Activated CD4-positive, alpha-beta memory T cell treated with anti-CD3 and anti-CD28 coated beads, Interleukin-2, amount 10 ng/mL, durations not matched to agents 7 days and 5 days (primary cell): ENCODE measurements at places on chromosomes 2 and 18. TPM values are rescaled to one million over a fixed set of nuclear protein-coding genes. Genes with fewer than 3 reads are reported as not detected.

DNA sequence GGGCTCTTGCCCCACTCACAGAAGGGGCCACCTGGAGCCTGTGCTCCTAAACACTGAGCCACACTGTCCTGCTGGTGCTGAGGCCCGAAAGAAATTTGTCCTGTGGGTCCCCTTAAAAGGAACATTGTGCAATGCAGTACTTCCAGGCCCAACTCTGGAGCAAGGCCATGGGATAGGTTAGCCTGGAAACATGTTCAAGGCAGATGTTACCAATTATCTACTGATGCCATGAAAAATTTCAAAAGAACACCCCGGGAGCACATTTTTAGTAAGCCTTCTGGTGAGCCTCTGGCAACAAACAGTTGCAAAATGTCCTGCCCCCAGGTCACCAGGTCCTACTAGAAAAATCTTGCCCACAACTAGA, 12.3 kb upstream of the PTMA start:
- H3K27ac ChIP-seq = no peak overlapping the region
- no peaks in the 10 kb centered on the region for H3K36me3 ChIP-seq
- no peak for DNase-seq
- no peak overlapping the region for H3K4me3 ChIP-seq

- H3K4me3 ChIP-seq = no peak overlapping the region
- no peak for DNase-seq
- peaks cover 58% of the 10 kb centered on the region for H3K27me3 ChIP-seq
- peaks cover 3% of the 10 kb centered on the region for H3K4me1 ChIP-seq
- H3K36me3 ChIP-seq = no peaks in the 10 kb centered on the region
- H3K27ac ChIP-seq = no peak overlapping the region
Measured at GRCh38 chr2:42044939-42045338, 2.9 kb upstream of the PKDCC start.

GNAL gene
- 0.25 TPM for total RNA-seq

- H3K4me3 ChIP-seq = no peak overlapping the region
- no peaks in the 10 kb centered on the region for H3K4me1 ChIP-seq
- H3K36me3 ChIP-seq = no peaks in the 10 kb centered on the region
- DNase-seq = no peak
Measured at GRCh38 chr2:149860276-149860921, 272.8 kb upstream of the MMADHC start.

DNA sequence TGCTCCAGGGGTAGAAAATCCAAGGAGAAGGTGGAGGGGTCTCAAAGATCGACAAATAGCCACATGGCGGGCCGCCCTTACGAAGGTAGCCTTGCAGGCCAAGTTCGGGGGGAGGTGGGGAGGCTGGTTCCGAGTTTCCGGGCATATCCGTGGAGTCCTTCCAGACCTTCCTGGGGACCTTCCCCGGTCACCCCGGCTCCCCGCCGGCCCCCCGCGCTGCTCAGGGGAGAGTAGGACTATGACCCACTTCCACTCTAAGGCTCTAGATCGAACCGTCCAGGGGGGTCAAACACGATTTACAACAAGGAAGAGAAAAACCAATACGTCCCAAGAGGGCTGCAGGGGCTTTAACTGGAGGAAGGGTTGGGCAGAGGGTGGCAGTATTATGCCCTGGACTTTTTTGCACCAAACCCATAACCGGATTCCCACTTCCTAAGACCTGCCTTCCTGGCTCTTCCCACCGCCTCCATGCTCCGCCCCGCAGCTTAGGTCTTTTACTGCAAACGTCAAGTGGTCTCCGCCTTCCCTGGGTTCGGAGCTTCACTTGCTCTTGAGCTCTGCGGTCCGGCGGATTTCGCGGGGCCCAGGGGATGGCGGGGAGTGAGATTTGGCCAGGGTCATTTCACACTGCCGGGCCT, 779 bp upstream of the LYPD6 start:
- H3K4me3 ChIP-seq = no peak overlapping the region
- no peak overlapping the region for H3K27ac ChIP-seq
- H3K4me1 ChIP-seq = peaks cover 6% of the 10 kb centered on the region
- H3K27me3 ChIP-seq = peaks cover 54% of the 10 kb centered on the region
- no peak for DNase-seq

GRCh38 chr2:26170795-26171194, 2.1 kb upstream of the GAREM2 start:
- H3K27me3 ChIP-seq = peaks cover 40% of the 10 kb centered on the region
- no peak overlapping the region for H3K4me3 ChIP-seq
- DNase-seq = no peak
- H3K4me1 ChIP-seq = peaks cover 14% of the 10 kb centered on the region
- peaks cover 3% of the 10 kb centered on the region for H3K36me3 ChIP-seq
- H3K27ac ChIP-seq = no peak overlapping the region

DNA sequence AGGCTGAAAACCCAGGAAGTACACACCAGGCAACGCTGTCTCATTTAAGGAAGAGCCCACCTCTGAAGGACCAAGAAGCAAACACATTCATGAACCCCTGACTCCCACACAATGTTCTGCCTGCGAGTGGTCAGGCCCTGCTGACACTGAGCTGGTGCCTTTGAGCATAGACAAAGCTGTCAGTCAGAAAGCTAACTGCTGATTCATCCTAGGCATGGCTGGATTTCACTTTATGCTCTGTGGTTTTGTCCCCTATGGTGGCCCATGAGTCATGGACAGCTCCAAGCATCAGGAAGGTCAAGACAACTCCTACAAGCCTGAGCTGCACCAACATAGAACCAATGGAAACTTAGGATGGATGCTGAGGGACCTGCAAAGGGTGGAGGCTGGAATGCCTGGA, 78.9 kb downstream of the UXS1 start:
- no peaks in the 10 kb centered on the region for H3K27me3 ChIP-seq
- no peak for DNase-seq
- no peak overlapping the region for H3K4me3 ChIP-seq

DNA sequence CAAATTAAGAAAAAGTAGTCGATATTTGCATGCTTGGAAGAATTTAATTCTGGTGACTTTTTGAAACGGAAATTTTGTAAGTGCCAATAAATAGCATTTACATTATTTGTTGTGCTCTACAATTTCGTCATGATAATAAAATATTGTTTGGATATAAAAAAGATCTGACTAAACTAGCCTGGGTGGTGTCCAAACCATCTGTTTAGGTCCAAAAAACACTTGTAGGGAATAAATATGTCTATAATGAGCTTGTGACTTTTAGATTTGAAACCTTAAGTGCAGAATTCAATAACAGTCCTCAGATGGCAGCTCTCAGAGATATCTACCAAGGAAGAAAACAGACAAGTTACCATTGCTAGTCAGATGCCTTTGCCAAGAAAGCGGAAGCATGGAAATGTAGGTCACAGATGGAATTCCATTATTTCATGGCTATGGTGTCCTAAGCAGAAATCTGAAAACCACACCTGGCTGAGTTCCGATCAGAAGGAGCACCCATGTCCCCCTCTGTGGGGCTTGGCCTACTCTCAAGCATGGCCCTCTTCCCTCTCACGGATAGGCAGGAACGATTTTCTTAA, 731.1 kb downstream of the RNF144A start:
- peaks cover 14% of the 10 kb centered on the region for H3K4me1 ChIP-seq
- peaks cover 15% of the 10 kb centered on the region for H3K36me3 ChIP-seq
- no peak for DNase-seq
- no peak overlapping the region for H3K4me3 ChIP-seq

DNA sequence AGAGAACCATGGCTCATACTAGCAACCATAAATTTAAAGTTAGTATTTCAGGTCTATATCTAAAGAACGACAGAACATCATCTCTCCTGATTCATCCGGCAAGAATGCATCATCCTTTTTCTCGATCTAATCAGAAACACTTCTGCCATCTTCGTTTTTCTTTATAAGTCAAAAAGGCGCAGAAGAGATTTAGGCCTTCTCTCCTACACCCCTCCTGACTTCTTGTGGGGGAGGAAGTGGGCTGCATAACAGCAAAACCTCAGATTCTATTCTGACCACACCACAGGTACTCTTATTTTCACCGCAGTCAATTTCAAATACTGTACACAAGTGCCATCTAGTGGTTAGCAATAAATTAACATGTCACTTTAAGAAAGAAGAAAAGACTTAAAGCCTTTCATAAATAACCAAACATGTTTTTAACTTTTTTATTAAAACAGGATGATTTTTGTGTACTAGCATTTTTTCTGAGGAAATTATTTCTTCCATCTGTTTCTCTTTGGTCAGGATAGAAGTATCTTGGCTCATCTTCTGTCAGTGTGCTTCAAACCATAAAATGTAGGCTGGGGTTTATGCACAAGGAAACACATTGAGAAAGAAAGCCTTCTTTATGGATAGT, 48.4 kb upstream of the PIK3C3 start:
- H3K27me3 ChIP-seq = no peaks in the 10 kb centered on the region
- H3K4me3 ChIP-seq = no peak overlapping the region
- no peak overlapping the region for H3K27ac ChIP-seq
- peaks cover 11% of the 10 kb centered on the region for H3K4me1 ChIP-seq

DNA sequence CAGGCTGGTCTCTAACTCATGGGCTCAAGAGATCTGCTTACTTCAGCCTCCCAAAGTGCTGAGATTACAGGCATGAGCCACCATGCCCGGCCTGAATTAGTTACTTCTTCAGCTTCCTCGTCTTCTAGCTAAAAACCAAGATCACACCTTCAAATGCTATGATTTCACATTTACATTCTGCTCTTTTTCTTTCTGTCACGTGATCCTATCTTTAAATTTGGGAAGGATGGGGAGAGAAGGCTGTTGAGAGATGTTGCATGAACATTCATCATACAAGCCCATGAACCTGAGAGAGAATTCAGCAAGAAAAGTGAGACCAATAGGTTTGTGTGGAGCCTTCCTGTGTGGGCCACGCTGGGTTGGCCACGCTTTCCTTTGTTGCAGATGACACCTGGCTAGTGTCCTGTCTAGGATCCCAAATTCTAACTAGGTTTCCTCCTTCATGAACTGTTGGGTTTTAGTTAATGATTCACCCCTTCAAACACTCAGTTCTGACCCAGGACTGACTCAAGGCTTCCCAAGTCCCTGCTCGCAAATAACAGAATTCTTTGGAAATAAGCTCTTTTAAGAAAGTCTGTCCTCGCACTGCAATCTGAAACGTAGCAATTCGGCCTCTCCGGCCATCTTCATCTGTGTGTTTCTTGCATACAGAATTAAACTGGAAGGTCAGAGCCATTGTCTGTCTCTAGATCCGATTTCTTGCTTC, 57.3 kb upstream of the CREB1 start:
- H3K27ac ChIP-seq = no peak overlapping the region
- DNase-seq = no peak
- peaks cover 30% of the 10 kb centered on the region for H3K4me1 ChIP-seq
- peaks cover 3% of the 10 kb centered on the region for H3K27me3 ChIP-seq

DNA sequence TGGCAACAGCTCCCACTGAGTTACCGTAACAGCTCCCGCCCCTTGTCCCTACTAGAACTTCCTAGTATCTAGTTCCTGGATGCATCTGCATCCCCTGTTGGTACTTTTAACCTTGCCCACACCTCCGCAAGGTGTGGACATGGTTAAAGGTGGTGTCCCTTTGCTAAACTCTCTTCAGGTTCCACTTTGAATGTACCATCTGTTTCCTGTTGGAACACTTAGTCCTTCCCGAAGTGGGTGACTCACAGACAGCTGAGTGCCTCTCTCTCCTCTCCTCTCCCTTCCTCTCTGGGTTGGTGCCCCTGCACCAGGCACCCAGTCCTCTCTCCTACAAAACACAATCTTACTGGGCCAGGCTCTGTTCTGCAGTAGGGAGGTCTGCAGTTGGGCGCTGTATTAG, 19.6 kb upstream of the REL start:
- no peaks in the 10 kb centered on the region for H3K27me3 ChIP-seq
- no peak overlapping the region for H3K27ac ChIP-seq
- DNase-seq = no peak
- peaks cover 5% of the 10 kb centered on the region for H3K36me3 ChIP-seq
- no peak overlapping the region for H3K4me3 ChIP-seq

- no peaks in the 10 kb centered on the region for H3K4me1 ChIP-seq
- H3K27ac ChIP-seq = no peak overlapping the region
Measured at GRCh38 chr18:5964996-5965395, 69.7 kb upstream of the TMEM200C start.

WDR43 gene
- 47.2 TPM for total RNA-seq

INPP1 gene
- 11.9 TPM for total RNA-seq

ZNF521 gene
- total RNA-seq = not detected

DNA sequence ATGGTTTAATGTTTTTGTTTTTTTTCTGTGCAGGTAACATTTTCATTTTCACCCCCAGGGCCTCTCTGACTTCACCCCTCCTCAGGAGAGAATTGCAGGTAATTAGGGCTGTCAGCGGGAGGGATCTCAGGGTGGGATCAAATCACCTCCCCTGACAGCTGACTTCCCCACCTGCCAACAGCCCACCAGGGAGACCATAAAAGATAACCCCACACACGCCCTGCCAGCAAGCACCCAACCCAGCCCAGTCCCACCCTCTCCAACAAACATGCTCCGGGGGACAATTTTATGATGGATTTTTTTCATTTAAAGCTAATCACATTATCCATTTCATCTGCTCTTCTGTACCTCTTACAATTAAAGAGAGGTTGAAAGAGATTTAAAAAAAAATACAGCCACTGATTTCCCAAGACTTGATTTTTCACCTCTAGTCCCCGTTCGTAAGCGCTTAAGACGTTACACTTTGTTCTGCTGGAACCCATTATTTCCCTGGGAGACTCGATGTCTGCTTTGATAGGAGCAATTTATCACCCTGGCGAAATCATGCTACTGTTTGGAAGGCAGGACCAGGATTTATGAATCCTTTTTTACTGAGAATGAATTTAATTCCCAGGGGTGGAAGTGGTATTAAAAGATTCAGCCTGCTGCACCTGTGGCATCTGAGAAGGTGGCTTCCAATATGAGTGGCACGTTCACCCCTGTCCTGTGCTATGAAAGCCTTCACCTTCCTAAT, 232.9 kb upstream of the ID2 start:
- H3K27me3 ChIP-seq = peaks cover 3% of the 10 kb centered on the region
- no peak overlapping the region for H3K4me3 ChIP-seq
- H3K27ac ChIP-seq = no peak overlapping the region

TLX2 gene
- 3.3 TPM for total RNA-seq

CXCR4 gene
- 202 TPM for total RNA-seq

ADRA2B gene
- 0.05 TPM for total RNA-seq

DNA sequence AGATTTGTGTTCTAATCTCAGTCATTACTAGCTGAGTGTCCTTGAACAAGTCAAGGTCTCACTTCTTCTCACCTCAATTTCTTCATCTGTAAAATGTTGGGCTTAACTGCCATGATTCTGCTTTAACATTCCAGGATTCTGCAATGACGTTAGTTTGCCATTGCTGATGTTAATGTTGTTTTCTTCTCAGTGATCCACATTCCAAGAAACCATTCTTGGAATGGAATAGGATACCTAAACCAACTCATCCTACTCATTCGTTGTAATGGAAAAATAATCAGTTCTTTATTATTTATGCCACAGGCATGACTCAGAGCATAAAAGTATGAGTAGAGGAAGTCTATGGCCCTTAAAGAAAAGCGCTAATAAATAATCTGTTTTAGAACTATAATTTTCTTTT, 140.2 kb upstream of the ETAA1 start:
- H3K36me3 ChIP-seq = no peaks in the 10 kb centered on the region
- no peak overlapping the region for H3K4me3 ChIP-seq
- no peak for DNase-seq
- H3K27me3 ChIP-seq = no peaks in the 10 kb centered on the region

DNA sequence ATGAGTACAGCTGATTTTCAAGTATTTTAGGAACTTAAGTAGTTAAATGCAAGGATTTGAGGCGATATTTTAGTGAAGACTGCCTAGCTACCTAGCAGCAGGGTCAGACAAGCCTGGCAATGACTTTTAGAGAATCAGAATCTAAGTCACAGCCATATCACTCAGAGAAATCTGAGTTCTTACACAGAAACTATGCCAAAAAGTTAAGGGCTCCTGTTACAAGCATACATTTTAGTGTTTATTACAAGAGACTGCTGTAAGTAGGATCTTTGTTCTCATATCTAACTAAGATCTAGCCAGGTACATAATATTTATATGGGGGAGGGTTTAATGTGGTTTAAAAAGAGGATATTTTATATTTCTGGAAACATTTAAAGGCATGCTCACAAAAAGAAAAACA, 37.5 kb downstream of the MAP4K3 start:
- H3K36me3 ChIP-seq = no peaks in the 10 kb centered on the region
- DNase-seq = no peak
- no peak overlapping the region for H3K4me3 ChIP-seq
- no peak overlapping the region for H3K27ac ChIP-seq
- no peaks in the 10 kb centered on the region for H3K27me3 ChIP-seq
